ENCODE measurements at places on chromosomes 3 and 15. TPM values are rescaled to one million over a fixed set of nuclear protein-coding genes. Genes with fewer than 3 reads are reported as not detected.

Gene TMCC1
- 7.1 TPM for total RNA-seq

Gene IFT57
- total RNA-seq: 21.6 TPM

Gene NEO1
- 16.2 TPM for total RNA-seq

Gene TRIM42
- not detected for total RNA-seq

Gene C3orf49
- total RNA-seq: not detected

Gene KCTD6
- total RNA-seq: 10.0 TPM

Gene COPG1
- total RNA-seq: 185 TPM

Gene C3orf22
- not detected for total RNA-seq

Gene GRAMD2A
- not detected for total RNA-seq

Gene FES
- 16.2 TPM for total RNA-seq

Gene RARB
- total RNA-seq: 20.8 TPM

Gene STARD9
- total RNA-seq: 8.3 TPM

Gene ERC2
- 1.4 TPM for total RNA-seq

Gene GPD1L
- total RNA-seq: 14.9 TPM

Gene EHHADH
- 4.1 TPM for total RNA-seq

Gene WDR48
- total RNA-seq: 16.9 TPM

Gene ATP8B4
- 0.39 TPM for total RNA-seq

Gene LSG1
- total RNA-seq: 23.1 TPM

Gene IRAK2
- 4.2 TPM for total RNA-seq

Gene CCR1
- total RNA-seq: not detected

Gene HYAL1
- 4.5 TPM for total RNA-seq

Gene DNAJA4
- 0.88 TPM for total RNA-seq

Gene GATA2
- total RNA-seq: 1.7 TPM

Gene CD200
- 2.2 TPM for total RNA-seq
